ENCODE measurements at places on chromosomes 3 and 15. TPM values are rescaled to one million over a fixed set of nuclear protein-coding genes. Genes with fewer than 3 reads are reported as not detected.

The PPP1R14D gene
- polyA plus RNA-seq = not detected

The GNAT1 gene
- not detected for polyA plus RNA-seq

The PTH1R gene
- 48.6 TPM for polyA plus RNA-seq

The SLC28A1 gene
- polyA plus RNA-seq = 3.8 TPM

The PYGO1 gene
- polyA plus RNA-seq = 15.4 TPM

The MESP1 gene
- 0.95 TPM for polyA plus RNA-seq

The FAM227B gene
- polyA plus RNA-seq = 18.8 TPM

The C3orf20 gene
- 0.52 TPM for polyA plus RNA-seq

The HDC gene
- 0.74 TPM for polyA plus RNA-seq

The WDR93 gene
- 3.0 TPM for polyA plus RNA-seq

The RHOV gene
- 0.26 TPM for polyA plus RNA-seq

The SMCO1 gene
- polyA plus RNA-seq = not detected

The SLC9A9 gene
- polyA plus RNA-seq = 6.7 TPM

The C3orf52 gene
- polyA plus RNA-seq = 6.1 TPM

The SAMD7 gene
- polyA plus RNA-seq = not detected

The TIGIT gene
- 0.06 TPM for polyA plus RNA-seq

The PLIN1 gene
- polyA plus RNA-seq = 1.2 TPM

The COPB2 gene
- 143 TPM for polyA plus RNA-seq

The GOLGA6B gene
- polyA plus RNA-seq = 0.55 TPM

The NIPA2 gene
- 57.8 TPM for polyA plus RNA-seq

The GOLGA8G gene
- 0.06 TPM for polyA plus RNA-seq

The SLITRK3 gene
- polyA plus RNA-seq = 2.4 TPM

Data from left renal pelvis (tissue), 4 donors.